A549 treated with dexamethasone at 1 μM for 4 hours (cell line): ENCODE measurements at places on chromosomes 12 and 14. TPM values are rescaled to one million over a fixed set of nuclear protein-coding genes. Genes with fewer than 3 reads are reported as not detected.

The KIF26A gene
- total RNA-seq, result 1.9 to 4.4 TPM (median 3.9 TPM) in 5 replicates

The TPPP2 gene
- total RNA-seq, result not detected in 5 replicates

The KRT8 gene
- total RNA-seq, result 4,375 to 5,591 TPM (median 5,356 TPM) in 5 replicates

The SIRT4 gene
- 0.57 to 1.0 TPM (median 0.65 TPM) in 5 replicates for total RNA-seq

The KRT77 gene
- not detected in 5 replicates for total RNA-seq

The TAS2R30 gene
- total RNA-seq, result not detected in 5 replicates

The ABHD12B gene
- total RNA-seq, result not detected in 5 replicates

The ACSM4 gene
- total RNA-seq, result not detected in 5 replicates

The NCAPD2 gene
- 44.6 to 67.9 TPM (median 62.9 TPM) in 5 replicates for total RNA-seq

The AMHR2 gene
- 0.54 to 1.0 TPM (median 0.87 TPM) in 5 replicates for total RNA-seq

The NEDD1 gene
- total RNA-seq, result 16.6 to 26.4 TPM (median 22.5 TPM) in 5 replicates

The KCNC2 gene
- total RNA-seq, result not detected in 5 replicates

The TCL1A gene
- not detected in 5 replicates for total RNA-seq

The CCNT1 gene
- total RNA-seq, result 11.3 to 19.2 TPM (median 15.0 TPM) in 5 replicates

The TAS2R19 gene
- 0.09 to 0.15 TPM in 2 of 5 replicates, not detected in the others for total RNA-seq

The ZFYVE26 gene
- total RNA-seq, result 4.4 to 6.7 TPM (median 6.0 TPM) in 5 replicates

The LAG3 gene
- 0.56 to 1.7 TPM (median 1.3 TPM) in 5 replicates for total RNA-seq

The SERPINA3 gene
- 10.4 to 14.2 TPM (median 12.6 TPM) in 5 replicates for total RNA-seq

The OR6C70 gene
- total RNA-seq, result not detected in 5 replicates

The TMEM179 gene
- total RNA-seq, result 0.07 to 0.33 TPM (median 0.24 TPM) in 5 replicates

The DNAH10 gene
- total RNA-seq, result 0.18 to 0.38 TPM (median 0.29 TPM) in 5 replicates

The CDCA3 gene
- total RNA-seq, result 66.7 to 77.6 TPM (median 68.2 TPM) in 5 replicates

The LTBP2 gene
- 7.4 to 14.0 TPM (median 11.1 TPM) in 5 replicates for total RNA-seq

The PIWIL1 gene
- not detected in 5 replicates for total RNA-seq

The ABCD2 gene
- total RNA-seq, result 0.01 TPM in 1 of 5 replicates, not detected in the others

The CPM gene
- total RNA-seq, result 5.3 to 8.4 TPM (median 6.8 TPM) in 5 replicates

The SLC25A47 gene
- not detected in 5 replicates for total RNA-seq

The PZP gene
- not detected in 5 replicates for total RNA-seq

The GPR162 gene
- total RNA-seq, result 0.29 to 0.64 TPM (median 0.41 TPM) in 5 replicates

The KRT85 gene
- total RNA-seq, result not detected in 5 replicates

The CRACR2A gene
- 1.1 to 1.7 TPM (median 1.3 TPM) in 5 replicates for total RNA-seq

The PTPRO gene
- 0.06 to 0.24 TPM (median 0.09 TPM) in 5 replicates for total RNA-seq

The ANKRD33 gene
- 0.08 TPM in 1 of 5 replicates, not detected in the others for total RNA-seq

The WNT1 gene
- 0.07 to 0.28 TPM (median 0.18 TPM) in 5 replicates for total RNA-seq

The FOXM1 gene
- 80.9 to 104 TPM (median 102 TPM) in 5 replicates for total RNA-seq

The PDE3A gene
- 2.6 to 4.2 TPM (median 3.7 TPM) in 5 replicates for total RNA-seq

The SOX5 gene
- total RNA-seq, result not detected in 5 replicates

The VDR gene
- total RNA-seq, result 2.7 to 3.5 TPM (median 3.1 TPM) in 5 replicates

The TCL1B gene
- total RNA-seq, result not detected in 5 replicates

The TAPBPL gene
- total RNA-seq, result 3.1 to 3.6 TPM (median 3.5 TPM) in 5 replicates
